ENCODE measurements at places on chromosomes 16 and 17.

DNA sequence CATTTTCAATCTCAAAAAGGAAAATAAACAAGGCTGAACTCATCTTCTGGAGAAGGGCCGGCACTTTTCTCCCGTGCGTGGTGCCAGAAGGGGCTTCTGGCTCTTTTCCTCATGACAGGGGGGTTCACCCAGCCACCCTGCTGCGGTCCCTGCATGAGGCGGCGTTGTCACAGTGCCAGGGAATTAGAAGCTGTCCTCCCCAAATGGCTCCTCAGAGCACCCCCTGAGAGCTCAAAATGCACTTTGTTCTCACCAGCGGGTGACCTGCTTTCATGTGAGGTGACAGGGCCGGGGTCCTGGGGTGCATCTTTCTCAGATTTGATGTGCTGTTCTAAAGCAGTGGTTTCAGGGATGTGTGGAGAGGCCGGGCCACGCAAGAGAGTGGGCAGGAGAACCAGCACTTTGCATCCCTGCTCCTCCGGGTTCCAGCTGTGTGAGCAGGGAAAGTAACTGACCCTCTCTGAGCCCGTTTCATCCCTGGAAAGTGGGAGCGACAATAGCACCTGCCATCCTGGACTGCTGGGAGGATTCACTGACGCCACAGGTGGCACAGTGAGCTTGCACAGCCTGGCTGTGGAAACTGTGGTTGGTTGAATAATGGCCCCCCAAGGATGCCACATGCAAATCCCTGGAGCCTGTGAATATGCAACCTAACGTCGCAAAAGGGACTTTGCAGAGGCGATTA is 94.0 kb downstream of the FOXL1 start:
- DNase-seq = no peak

DNA sequence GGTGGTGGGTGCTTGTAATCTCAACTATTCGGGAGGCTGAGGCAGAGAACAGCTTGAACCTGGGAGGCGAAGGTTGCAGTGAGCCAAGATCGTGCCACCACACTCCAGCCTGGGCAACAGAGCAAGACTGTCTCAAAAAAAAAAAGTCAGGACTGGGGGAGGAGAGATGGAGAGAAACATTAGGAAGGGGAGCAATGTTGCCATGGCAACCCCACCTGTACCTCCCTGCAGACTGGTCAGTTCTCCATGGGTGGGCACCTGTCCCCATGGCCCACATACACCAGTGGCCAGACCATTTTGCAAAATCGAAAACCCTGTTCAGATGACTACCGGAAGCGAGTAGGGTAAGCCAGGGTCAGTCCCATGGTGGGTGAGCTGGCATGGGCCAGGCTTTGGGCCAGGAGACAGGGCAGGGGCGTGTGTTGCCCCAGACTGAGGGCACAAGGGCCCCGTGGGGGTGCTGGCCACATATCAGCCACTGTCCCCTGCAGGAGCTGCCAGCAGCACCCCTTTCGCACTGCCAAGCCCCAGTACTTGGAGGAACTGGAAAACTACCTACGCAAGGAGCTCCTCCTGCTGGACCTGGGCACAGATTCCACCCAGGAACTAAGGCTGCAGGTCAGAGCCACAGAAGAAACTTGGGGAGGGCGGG is 14.0 kb downstream of the TSNAXIP1 start:
- DNase-seq = no peak

GRCh38 chr16:13435873-13436474 is 484.0 kb upstream of the ERCC4 start:
- DNase-seq = no peak

DNA sequence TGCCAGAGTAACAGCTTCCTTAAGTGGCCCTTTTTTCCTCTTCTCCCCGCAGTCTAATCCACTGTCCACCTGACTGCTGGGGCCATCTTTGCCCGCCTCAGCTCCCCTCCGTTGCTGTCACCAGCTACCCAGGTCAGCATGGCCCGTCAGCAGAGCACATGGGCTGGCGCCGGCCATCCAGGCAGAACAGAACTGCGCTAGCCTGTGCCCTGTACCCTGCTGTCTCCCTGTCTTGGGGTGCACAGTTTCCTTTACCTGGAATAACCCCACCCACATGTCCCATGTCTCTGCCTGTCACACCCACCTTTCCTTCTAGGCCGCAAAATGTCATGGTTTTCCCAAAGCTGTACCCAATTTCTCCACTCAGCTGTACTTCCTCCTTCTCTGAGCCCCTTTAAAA is 55.7 kb downstream of the GNAO1 start:
- no peak for DNase-seq

- DNase-seq = no peak
Measured at GRCh38 chr17:31418773-31419350, 27.4 kb downstream of the RAB11FIP4 start.

DNA sequence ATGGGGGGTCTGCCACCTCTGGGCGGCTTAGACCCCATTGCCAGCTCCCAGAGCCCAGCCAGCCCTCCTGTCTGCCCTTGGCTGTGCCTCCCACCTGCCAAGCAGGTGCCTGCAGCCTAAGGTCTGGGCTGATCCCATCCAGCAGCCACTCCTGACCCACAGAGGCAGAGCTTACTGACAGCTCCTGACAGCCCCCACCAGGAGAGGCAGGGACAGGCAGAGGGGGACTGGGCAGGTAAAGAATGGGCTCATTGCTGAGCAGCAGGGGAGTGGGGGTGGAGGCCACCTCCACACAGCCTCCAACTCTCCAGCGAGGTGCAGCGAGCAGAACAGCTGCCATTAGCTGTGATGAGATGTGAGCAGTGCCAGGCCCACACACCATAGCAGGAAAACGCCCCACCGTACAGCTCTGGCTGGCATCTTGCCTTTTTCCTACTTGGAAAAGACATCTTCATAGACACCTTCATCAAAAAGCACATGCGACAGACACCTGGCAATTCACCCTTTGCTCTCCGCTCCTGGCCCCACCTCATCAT is 164.4 kb downstream of the C16orf78 start:
- no peak for DNase-seq

- no peak for DNase-seq
Measured at GRCh38 chr16:80051040-80051439, 450.5 kb upstream of the MAF start.

GRCh38 chr16:19815418-19815817 is 69.2 kb downstream of the GPRC5B start:
- DNase-seq = no peak

DNA sequence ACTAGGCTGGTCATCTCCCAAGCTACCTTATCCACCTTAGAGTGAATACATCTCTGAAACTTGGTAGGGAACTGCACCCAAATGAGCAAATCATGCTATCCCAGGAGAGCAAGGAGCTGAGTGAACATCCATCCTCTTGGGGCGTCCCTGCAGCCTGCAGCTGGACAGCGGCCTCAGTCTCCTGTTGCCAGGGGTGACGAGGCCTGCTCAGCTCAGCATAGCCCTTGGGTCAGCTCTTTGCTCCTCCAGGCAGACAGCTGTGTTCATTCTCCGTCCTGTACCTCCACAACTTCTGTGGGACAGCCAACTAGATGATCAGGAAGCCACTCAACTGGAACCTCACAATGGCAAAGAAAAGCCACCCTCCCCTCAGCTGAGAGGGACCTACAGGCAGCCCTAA is 111.9 kb downstream of the SOCS1 start:
- DNase-seq = no peak

GRCh38 chr17:15377200-15377599 is 35.8 kb upstream of the TEKT3 start:
- DNase-seq = no peak

DNA sequence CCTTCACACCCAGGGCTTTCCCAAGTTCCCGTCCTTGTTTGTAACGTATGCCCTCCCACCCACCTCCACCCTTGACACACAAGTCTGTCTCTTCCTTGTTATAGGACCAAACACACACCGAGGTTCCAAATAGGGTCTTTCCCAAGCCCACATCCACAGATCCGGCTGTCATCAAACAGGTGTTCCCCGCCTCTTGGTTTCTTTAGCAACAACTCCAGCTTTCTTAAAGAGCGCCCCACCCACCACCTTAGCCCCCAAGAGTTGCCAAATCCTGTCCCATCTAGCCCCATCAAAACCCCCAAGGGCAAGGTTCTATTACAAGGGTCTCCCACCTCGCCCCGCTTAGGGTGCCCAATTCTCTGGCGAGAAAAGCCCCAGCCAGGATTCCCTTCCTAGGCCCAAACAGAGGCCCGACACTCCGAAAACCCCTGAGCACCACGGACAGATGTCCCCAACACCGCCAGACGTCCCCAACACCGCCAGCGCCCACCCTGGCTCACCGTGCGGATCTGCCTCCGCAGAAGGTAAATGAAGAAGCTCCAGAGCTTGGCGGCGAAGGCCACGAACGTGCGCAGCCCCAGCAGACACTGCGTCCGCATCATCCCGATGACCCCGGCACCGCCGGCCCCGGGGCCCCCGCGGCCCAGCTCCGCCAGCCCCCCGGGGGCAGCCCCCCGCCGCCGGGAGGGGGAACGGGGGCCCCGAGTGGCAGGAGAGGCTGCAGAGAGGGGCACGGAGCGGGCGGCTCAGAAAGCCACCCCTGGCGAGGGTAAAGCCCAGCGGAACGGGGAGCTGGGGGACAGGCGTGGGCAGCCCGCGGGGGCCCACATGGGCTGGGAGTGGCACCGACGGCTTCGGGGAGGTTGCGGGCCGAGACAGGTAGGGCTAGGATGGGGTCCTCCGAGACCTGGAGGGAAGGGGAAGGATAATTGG is 573 bp downstream of the CTDNEP1 start:
- DNase-seq = no peak

GRCh38 chr17:2723505-2723996 is 12.0 kb upstream of the CLUH start:
- DNase-seq = no peak

GRCh38 chr17:56599088-56599487 is 5.6 kb downstream of the NOG start:
- DNase-seq = no peak

DNA sequence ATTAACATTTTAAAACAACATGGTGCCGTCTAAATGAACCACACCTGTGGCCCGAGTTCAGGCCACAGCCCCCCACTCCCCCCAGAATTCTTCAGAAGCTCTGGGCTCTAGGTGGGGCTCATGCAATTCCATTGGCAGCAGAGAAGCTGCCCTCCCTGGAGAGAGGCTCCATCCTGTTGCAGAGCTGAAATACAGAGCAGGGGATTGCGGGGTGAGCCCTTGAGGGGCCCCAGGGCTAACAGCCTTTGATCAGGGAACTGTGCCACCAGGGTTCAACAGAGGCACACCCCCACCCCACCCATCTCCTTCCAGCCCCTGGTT is 69.3 kb downstream of the ABR start:
- DNase-seq = no peak

- DNase-seq = no peak
Measured at GRCh38 chr16:84686707-84687298, 13.0 kb upstream of the USP10 start.

DNA sequence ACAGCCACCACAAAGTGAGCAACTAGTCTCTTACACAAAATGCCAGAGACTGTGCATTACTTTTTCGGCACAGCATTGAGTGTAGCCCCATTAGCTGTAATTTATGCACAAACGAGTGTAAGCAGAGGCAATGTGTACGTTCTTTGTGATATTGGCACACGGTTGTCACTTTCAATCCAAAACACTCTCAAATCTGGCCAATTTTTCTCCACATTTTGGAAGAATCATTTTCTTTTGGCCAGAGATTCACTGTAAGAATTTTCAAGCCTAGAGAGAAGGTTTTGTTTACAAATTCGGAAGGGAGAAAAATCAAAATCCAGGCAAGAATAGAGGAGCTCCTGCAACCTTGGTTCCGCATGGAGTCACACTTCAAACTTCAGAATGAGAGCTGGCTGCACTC is 15.4 kb upstream of the KIF2B start:
- no peak for DNase-seq

DNA sequence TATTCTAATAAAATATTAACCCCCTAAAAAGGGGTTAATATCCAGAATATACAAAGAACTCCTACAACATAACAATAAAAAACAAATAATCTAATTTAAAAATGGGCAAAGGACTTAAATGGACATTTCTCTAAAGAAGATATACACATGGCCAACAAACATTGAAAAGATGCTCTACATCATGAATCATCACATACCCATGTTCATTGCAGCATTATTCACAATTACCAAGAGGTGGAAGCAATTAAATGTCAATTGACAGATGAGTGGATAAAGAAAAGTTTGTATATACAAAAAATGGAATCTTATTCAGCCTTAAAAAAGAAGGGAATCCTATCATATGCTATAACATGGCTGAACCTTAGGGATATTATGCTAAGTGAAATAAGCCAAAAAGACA is 36.8 kb downstream of the CPD start:
- no peak for DNase-seq

DNA sequence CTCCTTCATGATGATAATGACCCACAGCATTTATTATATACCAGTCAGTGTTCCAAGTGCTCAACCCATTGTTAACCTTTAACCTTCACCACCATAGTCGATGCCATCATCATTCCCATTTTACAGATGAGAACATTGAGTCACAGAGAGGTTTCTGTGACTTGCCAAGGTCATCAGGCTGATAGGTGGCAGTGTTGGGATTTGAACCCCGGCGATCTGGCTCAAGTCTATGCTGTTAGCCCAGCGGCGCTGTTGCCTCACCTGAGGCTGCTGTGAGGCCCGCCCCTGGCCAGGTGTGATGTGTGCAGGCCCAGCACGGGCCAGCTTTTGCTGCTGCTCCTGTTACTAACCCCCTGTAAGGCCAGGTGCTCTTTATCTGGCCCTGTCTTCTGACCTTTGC is 101.2 kb downstream of the OR1D5 start:
- no peak for DNase-seq

- DNase-seq = no peak
Measured at GRCh38 chr17:77304746-77305473, 164.1 kb downstream of the SEC14L1 start.

DNA sequence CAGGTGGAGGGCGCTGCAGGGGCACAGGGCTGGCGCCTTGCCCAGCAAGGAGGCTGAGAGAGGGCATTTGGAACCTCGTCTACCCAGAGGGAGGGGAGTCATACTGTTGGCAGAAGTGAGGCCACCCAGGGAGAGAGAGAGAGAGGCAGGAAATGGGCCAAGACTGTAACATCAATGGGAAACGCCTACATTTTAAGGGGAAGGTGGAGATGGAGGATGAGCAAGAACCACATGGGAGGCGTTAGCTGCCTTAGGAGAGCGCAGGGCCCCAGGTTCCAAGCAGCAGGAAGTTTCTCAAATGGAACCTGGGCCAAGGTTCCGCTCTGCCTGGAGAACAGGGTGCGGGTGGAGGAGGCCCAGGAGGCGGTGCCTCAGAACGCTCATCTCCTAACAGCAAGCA is 2.7 kb upstream of the WFDC1 start:
- DNase-seq = no peak

- DNase-seq = no peak
Measured at GRCh38 chr16:8760021-8760420, 37.4 kb downstream of the TMEM186 start.
